ENCODE measurements at places on chromosomes 3 and 15.
A peak's percentile ranks its signal among the peaks of the same experiment; 100 is the strongest.

DNA sequence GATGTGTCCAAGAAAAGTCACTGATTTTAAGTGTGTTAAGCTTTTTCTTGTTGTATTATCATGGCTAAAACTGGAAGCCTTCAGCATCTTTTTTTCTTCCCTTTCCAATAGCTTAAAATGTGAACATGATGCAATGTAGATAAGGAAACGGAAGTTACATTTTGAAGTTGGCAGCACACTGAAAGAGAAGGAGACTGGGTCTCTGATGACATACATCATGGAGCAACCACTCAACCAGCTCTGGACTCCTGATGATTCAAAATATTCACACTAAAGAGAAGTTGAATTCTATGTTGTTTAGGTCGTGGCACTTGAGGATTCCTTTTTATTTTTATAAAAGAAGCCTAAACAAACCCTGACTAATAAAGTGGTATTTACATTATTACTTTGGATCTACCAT is 488.3 kb upstream of the ALCAM start:
- DNase-seq = no peak

DNA sequence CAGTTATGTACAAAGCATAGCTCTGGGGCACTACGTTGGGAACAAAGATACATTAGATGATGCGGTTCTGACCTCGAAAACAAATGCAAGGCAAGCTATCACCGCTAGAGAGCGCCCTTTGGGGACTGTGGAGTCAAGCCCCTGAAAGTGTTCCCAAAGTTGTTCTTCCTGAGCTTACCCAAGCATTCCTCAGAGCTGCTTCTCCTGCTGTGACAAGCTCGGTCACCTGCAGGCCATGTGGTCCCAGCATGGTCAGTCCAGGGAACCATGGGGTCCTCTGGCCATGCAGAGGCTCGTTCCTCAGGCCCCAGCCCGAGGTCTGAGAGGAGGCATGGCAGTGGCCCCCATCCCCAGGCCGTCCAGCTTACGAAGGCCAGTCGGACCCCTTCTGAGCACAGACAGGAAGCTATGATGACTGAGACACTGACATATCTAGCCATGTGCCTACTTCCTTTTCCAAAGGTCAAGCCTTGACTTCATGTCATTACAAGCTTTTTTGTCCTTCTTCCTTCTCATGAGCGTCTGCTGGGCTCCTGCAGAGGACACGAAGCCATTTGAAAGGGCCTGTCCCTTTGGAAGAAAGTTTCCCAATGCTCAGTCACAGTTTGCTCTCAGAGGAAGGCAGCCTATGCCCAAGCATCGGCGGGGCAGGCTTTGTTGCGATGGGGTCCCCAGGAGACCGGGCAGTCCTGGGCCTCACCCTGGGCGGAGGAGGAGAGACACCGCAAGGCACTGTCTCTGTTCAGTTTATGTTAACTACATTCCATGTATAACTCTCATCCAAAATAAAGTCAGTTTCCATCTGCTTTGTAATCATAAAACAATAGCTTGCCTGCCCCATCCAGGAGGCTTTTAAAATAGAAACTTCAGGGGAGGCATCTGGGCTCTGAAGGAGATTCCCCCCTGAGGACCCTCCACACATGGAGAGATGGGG is 79.3 kb downstream of the ATP10A start:
- DNase-seq = peak; percentile 33

DNA sequence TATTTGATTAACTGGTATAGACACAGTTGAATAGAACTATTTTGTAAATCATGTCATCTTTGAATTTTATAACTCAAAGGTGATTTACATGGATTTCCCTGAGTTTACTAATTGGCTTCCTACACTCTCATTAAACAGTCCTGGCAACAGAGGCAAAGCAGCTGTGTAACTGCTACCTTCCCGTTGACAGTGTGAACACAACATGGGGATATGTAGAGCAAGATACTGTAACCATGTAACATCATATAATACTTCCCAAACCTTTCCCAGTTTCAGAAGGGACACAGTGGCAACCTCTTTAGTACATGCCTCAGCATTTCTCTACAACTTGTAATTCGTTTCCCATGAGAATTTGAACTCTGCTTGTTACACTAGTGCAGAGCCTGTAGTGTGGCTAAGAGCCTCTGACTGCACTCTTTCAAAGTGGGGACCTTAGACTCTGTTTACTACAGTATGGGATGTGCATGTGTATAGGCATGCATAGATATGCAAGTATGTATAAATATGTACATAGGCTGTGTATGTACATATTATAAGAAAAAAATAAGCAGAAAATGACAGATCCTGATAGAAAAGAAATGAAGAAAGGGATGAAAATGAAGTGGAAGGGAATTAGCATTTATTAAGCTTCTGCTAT is 299.3 kb downstream of the SLC9A9 start:
- no peak for DNase-seq

DNA sequence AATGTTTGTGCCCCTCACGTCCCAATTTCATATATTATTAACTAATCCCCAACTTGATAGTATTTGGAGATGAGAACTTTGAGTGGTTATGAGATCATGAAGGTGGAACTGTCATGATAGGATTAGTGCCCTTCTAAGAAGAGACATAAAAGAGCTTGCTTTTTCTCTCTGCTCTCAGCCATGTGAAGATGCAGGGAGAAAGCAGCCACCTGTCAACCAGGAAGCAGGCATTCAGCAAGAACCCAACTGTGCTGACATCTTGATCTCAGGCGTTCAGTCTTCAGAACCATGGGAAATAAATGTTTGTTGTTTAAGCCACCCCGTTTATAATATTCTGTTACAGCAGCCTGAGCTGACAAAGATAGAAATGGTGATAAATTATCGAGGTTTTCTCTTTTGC is 278.7 kb upstream of the KCNMB2 start:
- DNase-seq = no peak

DNA sequence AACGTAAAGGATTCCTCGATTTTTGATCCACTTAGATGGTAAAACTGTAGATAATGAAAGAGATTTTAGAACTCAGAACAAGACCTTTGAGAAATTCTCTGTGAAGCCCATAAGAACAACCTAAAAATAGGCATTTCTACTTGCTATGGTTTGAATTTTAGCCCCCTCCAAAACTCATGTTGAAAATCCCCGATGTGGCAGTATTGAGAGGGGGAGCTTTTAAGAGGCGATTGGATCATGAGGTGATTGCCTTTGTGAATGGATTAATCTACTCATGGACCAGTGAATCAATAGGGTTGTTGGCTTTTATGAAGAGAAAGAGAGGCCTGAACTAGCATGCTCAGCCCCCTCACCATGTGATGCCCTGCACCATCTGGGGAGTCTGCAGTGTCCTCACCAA is 20.2 kb upstream of the AHSG start:
- no peak for DNase-seq

DNA sequence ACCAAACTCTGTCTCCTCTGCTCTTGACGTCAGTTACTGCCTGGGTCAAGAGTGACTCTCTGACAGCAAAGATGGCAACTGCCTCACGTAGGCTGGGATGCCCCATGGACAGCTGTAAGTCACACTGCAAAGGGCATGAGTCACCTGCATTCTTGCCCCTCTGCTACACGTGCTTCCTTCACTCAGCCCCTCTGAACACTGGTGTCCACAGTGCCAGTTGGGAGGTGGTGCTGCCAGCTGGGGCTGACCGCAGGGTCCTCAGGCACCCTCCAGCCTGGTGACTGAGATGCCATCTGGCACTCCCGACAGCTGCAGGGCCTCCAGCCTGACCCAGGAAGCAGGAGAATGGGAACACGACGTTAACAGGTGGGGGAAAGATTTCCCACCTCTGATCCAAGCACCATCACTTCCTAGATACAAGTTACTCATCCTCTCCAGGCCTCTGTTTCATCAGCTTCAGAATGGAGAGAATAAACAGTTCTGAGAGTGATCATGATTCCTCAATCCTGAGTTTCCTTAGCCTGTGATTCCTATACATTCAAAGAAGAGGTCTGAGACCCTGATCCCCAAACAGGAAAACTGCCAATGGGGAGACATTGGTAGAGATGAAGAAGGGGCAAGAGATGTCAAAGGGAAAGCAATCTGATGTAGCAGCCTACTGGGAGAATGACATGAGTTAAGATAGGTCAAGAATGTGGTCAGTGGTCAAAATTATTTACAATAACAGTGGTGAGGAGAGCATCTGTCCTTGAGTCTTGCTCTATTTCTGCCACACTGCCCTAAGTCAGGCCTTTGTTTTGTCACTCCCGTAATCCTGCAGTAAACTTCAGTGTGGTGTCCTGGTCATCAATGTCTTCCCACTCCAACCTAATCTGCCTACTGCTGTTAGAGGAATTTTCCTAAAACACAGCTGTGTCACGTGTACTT is 86.1 kb upstream of the BCL6 start:
- no peak for DNase-seq

DNA sequence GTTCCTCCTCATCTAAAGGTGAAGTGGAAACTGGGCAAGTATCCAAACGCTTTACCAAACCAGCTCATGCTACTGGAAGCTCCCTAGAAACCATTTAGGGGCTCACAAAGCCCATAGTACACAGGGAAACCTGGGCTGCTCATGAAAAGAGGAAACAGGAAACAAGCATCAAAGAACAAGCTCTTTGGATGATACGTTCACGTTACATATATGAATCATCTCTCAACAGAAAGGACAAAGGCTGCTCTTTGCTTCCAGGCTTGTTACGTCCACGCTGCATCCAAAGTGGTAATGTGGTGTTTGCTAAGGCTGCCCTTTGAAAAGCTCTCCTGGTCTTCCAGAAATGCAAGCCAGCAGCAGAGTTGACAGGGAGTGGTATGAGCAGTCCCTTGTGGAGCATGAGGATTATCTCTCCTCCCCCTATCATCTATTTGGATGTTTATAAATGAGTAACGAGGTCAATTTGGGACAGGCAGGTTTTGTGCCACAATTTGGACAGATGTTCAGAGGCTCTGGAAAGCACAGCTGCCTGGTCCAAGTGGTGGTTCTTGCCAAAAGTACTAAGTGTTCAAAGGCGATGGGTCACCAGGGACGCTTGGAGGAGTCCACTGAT is 98.0 kb upstream of the RORA start:
- DNase-seq = no peak

DNA sequence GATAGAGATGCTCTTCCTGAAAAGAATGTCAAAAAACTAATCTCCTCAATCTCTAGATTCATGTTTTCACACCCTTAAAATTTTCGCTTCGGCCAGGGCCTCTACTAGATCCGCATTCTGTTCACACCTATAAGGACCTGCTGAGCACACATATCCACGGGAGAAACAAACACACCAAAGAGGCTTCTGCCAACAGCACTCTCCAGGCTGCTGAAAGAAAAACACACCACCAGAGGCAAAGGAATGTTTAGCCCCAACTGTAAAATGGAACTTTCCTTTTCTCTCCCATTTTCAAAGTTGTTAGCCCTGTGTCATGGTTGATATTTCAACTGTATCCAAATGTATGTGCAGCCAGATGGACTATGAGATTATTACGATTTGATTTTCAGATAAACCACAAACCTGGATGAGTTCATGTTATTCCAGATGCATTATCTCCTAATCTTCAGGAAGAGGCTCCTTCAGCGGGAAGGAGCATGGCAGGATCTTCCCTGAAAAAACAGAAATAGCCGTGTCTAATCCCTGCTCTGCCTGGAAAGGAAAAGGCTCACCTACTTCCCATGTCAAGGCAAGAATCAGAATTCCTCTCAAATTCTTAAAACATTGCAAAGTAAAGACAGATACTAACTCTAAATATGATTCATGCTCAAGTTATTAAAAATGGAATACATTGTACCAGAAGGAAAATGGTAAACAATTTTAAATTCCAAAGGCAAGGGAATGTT is 442.7 kb upstream of the NR2F2 start:
- DNase-seq = no peak

DNA sequence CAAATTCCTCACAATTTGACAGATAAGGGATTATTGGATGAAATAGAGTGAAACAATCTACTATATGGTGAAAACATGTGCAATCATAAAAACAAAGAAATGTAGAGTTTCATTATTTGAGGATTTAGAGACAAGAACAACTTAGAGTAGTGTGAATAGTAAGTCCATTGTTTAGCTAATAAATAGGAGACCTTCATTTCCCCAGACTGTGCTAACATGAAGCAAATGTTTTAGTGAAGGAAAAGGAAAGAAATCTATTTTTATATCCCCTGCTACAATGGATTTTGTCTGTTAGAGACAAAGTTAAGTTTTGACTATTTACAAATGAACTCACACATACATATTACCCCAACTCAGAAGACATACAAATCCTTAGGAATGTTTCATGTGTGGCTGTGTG is 77.8 kb downstream of the EFL1 start:
- DNase-seq = no peak

GRCh38 chr15:23422946-23423708 is 23.9 kb downstream of the GOLGA6L2 start:
- no peak for DNase-seq

Measured in erythroblast (primary cell).